Nephron progenitor cell (in vitro differentiated cells): ENCODE measurements at places on chromosomes 11 and 22.

DNA sequence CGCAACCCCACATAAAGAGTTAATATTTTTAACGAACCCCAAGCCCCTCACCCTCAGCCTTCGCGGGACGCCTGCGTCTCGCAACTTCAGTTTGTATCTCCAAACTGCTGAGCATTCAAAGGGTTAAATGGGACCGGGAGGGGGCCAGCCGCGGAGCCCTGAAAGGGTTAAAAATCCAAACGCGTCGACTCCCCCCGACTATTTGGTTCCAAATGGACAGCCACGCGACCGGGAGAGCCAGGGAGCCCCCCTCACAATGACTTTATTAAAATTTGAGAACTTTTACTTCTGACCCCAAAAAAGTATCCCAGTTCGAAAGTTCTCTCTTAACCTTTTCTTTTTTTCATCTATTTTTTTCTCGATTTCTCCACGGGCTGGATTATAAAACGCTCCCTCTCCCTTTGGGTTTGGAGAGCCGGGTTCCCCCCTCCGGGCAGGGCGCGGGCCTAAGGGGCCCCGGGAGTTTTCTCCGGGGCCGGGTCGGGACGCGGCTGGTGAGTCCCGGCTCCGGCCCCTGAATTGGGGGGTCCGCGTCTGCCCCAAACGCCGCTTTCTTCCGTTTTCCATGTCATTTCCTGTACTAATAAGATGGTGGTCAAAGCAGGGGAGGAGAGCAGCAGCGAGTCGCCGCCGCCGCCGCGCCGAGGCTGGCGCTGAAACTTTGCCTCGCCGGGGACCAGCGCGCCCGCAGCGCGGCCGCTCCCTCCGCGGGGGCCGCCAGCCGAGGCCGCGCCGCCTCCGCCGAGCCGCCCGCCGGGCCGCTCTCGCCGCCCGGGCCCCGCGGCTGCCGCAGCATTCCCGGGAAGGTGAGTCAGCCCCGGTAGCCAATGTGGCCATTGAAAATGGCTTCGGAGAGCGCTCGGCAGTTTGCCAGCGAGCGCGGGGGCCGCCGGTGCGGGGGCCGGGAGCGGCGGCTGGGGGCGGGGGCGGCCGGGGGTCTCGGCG, at the start of gene PRDM11:
Gene PRDM11 (plus strand): TSS at position 568 of the 945 bp plus-strand sequence. CDS start 35,128 bp downstream, outside the sequence.
- H3K27ac ChIP-seq = peak within 1 kb of the TSS; percentile 87
- H3K4me3 ChIP-seq = peak within 1 kb of the TSS; percentile 91
- peak; percentile 66 for DNase-seq
- H3K36me3 ChIP-seq = peaks cover 10% of the 10 kb centered on the region

DNA sequence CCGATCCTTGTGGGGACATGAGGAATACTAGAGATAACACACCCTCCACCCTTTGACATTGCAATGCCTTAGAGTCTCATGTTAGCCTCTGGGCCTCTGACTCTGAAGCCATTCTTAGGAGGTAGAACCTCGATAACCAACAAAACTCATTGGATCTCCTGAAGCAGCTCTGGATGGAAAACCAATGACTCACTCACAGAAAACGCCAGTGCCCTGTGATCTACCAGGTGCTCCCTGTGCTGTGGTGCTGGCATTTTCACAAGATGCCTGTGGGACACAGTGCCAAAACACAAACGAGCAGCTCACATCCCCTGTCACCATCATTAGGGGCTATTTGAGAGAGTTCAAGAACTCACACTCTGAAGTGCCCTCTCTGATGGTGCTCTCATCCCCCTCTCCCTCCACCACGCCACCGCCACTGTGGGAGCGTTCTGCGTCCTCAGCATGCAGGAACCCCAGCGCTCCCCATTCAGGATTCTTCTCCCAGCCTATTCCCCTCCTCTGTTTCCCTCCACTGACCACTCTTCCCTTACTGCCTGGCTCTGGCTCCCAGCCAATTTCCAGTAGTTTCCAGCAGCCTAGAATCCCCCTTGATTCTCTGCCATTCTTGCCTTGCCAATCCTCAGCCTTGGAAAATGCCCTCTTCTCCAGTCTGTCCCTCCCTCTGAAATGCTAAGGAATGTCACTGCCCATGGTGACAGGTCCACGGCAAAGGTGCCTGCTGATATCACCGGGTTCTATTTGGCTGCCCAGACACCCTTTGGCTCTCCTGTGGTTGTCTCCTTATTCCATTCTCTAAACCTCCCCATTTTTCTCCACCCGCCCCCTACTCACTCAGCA, 4.7 kb upstream of the POLD4 start:
- DNase-seq = no peak
- no peak overlapping the region for H3K4me3 ChIP-seq
- H3K4me1 ChIP-seq = peaks cover 59% of the 10 kb centered on the region
- H3K36me3 ChIP-seq = peaks cover 3% of the 10 kb centered on the region
- peaks cover 4% of the 10 kb centered on the region for H3K27me3 ChIP-seq

- peaks cover 23% of the 10 kb centered on the region for H3K4me1 ChIP-seq
- no peaks in the 10 kb centered on the region for H3K36me3 ChIP-seq
- no peak overlapping the region for H3K27ac ChIP-seq
- peaks cover 18% of the 10 kb centered on the region for H3K27me3 ChIP-seq
Observed at GRCh38 chr11:131760091-131761061, 390.0 kb downstream of the NTM start.

DNA sequence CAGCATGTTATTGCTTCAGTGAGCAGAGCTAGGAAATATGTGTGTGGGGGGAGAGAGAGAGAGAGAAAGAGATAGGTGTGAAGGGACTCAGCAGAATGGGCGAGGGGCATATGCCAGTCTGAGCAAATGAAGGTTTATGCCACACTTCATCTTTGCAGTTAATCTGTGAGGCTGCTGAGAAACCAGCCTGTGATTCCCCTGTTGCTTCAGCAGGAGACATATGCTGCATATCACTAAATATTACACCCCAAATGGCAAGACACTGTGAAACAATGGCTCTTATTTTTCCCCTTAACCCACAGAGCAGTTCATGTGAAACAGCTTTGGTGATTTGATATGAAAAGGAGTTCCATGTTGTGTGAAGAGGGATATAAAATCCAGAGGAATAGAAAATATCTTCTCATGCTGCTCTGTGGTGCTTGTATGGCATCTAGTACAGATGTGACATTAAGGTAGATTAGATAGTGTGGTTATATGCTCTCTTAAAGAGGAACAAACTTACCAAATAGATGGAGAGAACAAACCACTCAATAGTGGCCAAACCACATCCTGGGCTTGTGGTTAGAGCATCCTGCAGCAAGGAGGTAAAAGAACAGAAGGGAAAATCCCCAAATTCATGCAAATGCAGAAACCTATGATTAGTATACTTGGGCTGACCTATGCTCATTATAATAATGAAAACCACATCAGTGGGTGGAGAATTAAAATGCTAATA, 864.2 kb downstream of the FAM181B start:
- H3K27ac ChIP-seq = no peak overlapping the region
- H3K4me1 ChIP-seq = peaks cover 14% of the 10 kb centered on the region
- no peaks in the 10 kb centered on the region for H3K27me3 ChIP-seq
- H3K36me3 ChIP-seq = no peaks in the 10 kb centered on the region
- H3K4me3 ChIP-seq = no peak overlapping the region

DNA sequence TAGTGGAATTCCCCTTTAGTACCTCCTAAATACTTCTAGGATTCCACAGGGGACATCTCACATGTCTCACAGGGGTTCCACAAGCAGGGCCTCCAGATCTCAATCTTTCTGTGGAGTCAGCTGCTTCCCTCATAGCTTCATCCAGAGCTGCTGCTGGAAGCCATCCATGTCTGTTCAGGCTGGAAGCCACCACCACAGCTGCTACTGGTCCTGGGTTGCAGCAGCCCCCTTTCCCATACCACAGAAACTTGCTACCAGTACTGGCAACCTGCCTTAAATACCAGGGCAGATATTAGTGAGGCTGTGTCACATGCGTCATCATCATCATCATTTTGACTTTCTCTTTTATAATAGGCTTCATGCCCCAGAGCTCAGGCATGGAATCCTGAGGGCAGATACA, 242.7 kb upstream of the NCAM1 start:
- H3K36me3 ChIP-seq = no peaks in the 10 kb centered on the region
- no peak overlapping the region for H3K4me3 ChIP-seq
- H3K27ac ChIP-seq = no peak overlapping the region
- no peak for DNase-seq
- H3K27me3 ChIP-seq = peaks cover 16% of the 10 kb centered on the region
- H3K4me1 ChIP-seq = peaks cover 13% of the 10 kb centered on the region

DNA sequence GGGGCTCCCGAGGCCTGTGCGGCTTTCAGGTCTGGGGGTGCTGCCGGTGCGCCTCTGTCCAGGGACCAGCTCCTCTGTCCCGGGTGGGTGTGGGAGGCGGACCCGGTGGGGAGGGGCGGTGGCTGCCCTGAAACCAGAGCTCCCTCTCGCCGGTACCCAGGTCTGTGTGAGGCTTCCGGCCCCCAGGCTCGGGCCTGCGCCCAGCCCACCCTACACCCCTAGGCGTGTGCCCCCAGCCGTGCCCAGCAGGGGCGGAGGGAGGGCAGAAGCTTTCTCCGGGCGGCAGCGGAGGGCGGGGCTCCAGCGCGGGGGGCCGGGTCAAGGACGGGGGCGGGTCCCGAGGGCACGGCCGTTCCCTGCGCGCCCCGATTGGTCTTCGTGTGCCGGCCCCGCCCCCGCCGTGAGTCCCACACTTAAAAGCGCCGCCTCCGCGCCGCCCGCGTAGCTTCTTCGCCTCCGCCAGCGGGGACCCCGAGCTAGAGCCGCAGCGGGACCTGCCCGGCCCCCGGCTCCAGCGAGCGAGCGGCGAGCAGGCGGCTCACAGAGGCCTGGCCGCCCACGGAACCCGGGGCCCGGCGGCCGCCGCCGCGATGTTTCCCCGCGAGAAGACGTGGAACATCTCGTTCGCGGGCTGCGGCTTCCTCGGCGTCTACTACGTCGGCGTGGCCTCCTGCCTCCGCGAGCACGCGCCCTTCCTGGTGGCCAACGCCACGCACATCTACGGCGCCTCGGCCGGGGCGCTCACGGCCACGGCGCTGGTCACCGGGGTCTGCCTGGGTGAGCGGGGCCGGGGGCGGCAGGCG, 616 bp downstream of the PNPLA2 start:
- no peak overlapping the region for H3K27ac ChIP-seq
- H3K4me1 ChIP-seq = peaks cover 9% of the 10 kb centered on the region
- peaks cover 3% of the 10 kb centered on the region for H3K27me3 ChIP-seq
- H3K4me3 ChIP-seq = peak overlapping the region; percentile 84
- peak; percentile 97 for DNase-seq

DNA sequence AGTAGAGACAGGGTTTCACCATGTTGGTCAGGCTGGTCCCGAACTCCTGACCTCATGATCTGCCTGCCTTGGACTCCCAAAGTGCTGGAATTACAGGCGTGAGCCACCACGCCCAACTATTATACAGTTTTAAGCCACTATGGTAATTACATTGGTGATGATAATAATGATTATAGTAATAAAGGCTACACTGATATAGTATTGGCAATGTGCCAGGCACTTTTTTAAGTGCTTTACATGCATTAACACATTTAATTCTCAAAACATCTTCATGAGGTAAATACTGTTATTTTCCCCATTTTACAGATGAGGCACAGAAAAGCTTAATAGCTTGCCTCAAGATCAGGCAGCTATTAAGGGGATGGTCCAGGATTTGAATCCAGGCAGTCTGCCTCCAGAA, 222.5 kb downstream of the SOX6 start:
- H3K27me3 ChIP-seq = no peaks in the 10 kb centered on the region
- H3K4me1 ChIP-seq = peaks cover 7% of the 10 kb centered on the region
- no peak overlapping the region for H3K27ac ChIP-seq
- H3K4me3 ChIP-seq = no peak overlapping the region
- DNase-seq = no peak

DNA sequence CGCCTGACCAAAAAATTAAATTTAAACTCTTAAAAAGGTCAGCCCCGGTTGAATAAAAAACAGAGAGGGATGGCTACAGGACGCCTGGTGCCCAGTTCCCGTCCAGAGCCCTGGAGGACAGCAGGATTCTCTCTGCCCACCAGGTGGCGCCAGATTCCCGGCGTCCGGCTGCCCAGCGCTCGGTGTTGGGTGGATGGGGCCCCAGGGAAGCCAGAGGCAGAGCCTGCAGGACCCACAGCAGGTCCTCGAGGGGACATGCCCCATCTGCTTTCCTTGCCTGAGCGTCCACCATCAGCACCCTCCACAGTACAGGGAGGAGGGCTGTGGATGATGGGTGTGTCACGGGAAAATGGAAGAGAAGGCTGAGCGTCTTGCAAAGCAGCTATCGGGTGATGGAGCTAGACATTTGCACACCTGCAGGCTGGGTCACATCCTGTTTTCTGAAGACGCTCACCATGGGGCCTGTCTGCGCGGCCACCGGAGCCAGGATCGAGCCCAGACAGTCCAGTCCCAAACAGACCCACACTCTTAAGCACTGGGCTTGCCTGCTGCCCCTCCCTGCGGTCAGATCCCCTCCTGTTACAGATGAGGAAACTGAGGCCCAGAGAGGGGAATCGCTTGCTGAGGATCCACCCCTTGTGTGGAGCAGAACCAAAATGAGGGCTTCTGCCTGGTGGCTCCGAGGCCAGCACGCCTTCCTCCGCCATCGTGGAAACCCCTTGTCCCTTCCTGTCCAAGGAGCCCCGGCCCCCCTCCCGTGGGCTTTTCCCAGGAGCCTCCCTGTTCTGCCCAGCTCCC, 18.5 kb upstream of the CBX7 start:
- peak; percentile 92 for DNase-seq
- no peak overlapping the region for H3K27ac ChIP-seq
- peaks cover 57% of the 10 kb centered on the region for H3K4me1 ChIP-seq

- peak; percentile 45 for DNase-seq
- peaks cover 84% of the 10 kb centered on the region for H3K4me1 ChIP-seq
- peaks cover 6% of the 10 kb centered on the region for H3K27me3 ChIP-seq
- H3K4me3 ChIP-seq = no peak overlapping the region
- H3K27ac ChIP-seq = no peak overlapping the region
Observed at GRCh38 chr11:70104419-70104818, 26.3 kb downstream of the ANO1 start.

GRCh38 chr22:33492210-33492651, 428.0 kb downstream of the LARGE1 start:
- H3K27ac ChIP-seq = no peak overlapping the region
- no peaks in the 10 kb centered on the region for H3K27me3 ChIP-seq
- peaks cover 36% of the 10 kb centered on the region for H3K36me3 ChIP-seq
- peaks cover 20% of the 10 kb centered on the region for H3K4me1 ChIP-seq

DNA sequence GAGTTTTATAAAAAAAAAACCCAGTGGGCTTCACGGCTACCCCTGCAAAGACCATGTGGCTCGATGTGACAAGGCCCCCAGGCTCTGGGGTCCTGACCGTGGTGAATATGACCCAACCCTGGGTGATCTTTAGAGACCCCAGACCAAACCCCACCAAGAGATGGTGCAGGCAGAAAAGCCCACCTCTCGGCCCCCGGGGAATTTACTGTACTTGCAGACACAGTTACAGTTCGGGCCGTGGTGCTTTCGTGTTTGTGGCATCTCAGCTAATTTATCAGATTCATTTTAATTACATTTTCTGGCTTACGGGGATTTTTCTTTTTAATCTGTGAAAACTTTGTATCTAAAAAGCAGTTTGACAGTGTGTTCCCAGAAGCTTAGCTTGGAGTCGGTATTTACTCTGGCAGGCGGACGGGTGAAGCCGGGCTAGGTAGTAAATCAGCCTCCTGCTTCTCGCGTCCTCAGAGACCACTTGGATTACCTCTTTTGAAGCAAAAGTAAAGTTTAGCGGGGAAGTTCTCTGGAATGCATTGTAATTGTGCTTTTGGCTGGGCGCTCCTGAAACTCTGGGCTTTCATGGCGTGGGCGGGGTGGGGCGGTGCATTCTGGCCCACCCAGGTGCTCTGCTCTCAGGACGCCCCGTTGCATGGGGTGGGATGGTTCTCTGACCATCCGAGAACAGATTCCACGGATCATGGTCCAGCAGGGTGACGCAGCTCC, 25.3 kb downstream of the ANO1 start:
- DNase-seq = no peak
- no peaks in the 10 kb centered on the region for H3K36me3 ChIP-seq
- H3K4me1 ChIP-seq = peaks cover 84% of the 10 kb centered on the region
- H3K27ac ChIP-seq = no peak overlapping the region
- H3K4me3 ChIP-seq = peak overlapping the region; percentile 47

GRCh38 chr22:33842006-33842354, 78.3 kb downstream of the LARGE1 start:
- no peaks in the 10 kb centered on the region for H3K27me3 ChIP-seq
- no peak overlapping the region for H3K4me3 ChIP-seq
- H3K4me1 ChIP-seq = peaks cover 11% of the 10 kb centered on the region
- peaks cover 15% of the 10 kb centered on the region for H3K36me3 ChIP-seq
- no peak overlapping the region for H3K27ac ChIP-seq
